ENCODE measurements at places on chromosomes 4 and X.

DNA sequence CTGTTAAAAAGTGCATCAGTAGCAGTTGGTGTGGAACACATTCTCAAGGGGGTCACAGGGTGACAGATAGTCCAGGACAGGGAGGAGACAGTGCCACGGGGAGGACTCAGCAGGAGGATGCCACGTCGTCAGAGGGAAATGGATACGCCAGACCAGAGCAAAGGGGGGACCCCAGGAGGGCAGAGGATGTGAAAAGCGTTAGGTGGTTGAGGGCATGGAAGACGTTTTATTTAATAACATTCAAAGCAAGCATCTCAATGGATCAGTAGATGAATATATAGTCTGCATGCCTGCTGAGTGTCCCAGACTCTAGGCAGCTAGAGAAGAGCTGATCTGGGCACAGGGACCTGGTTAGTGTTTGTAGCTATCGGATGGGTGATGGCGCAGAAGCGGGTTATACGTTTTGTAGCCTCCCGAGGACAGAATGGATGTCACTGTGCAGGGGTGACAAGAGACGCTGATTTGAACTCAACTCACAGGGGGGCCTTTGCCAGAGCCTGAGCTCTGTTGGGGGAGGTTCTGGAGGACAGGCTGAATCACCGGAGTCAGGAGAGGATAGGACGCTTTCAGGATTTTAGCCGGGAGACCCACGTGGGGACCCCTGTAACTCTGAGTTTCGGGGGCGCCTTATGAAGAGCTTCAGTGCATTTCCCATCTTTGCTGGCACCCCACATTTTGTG is 81.3 kb downstream of the STOX2 start:
- no peak for DNase-seq

- peak; percentile 44 for DNase-seq
These were observed 32.2 kb downstream of the NFXL1 start for GRCh38 chr4:47882228-47882627.

GRCh38 chrX:115214605-115215004 is 19.3 kb downstream of the LRCH2 start:
- DNase-seq: no peak

DNA sequence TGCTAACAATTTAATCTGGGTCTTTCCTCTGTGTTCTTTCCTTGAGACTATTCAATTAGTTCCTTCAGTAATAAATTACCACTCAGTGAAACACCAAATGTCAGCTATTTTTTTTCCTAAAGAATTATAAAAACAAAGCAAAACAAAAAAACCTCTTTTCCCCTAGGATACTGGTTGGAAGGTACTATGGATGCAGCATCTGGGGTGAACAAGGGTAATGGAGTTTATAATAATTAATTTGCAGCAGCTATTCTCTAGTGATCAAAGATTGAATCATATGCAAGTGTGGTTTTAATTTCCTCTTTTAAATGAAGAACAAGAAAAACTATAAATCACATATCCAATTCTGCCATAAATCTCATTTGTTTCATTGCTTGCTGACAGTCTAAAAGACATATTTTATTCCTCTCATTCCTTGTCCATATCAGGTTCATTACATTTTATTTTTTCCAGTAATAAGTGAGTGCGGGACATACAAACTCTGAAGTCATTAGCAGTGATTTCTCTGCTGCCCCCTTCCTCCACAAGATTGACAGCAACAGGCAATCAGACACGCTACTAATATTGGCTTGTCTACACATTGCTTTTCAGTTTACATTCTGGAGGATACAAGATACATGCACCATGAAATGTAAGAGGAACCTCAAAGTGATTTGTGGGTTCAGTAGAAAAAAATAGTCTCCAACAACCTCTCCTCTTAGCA is 1093.4 kb upstream of the SLIT2 start:
- DNase-seq: no peak

Measured in choroid plexus epithelial cell (primary cell).